ENCODE measurements at places on chromosomes 12 and 14.

DNA sequence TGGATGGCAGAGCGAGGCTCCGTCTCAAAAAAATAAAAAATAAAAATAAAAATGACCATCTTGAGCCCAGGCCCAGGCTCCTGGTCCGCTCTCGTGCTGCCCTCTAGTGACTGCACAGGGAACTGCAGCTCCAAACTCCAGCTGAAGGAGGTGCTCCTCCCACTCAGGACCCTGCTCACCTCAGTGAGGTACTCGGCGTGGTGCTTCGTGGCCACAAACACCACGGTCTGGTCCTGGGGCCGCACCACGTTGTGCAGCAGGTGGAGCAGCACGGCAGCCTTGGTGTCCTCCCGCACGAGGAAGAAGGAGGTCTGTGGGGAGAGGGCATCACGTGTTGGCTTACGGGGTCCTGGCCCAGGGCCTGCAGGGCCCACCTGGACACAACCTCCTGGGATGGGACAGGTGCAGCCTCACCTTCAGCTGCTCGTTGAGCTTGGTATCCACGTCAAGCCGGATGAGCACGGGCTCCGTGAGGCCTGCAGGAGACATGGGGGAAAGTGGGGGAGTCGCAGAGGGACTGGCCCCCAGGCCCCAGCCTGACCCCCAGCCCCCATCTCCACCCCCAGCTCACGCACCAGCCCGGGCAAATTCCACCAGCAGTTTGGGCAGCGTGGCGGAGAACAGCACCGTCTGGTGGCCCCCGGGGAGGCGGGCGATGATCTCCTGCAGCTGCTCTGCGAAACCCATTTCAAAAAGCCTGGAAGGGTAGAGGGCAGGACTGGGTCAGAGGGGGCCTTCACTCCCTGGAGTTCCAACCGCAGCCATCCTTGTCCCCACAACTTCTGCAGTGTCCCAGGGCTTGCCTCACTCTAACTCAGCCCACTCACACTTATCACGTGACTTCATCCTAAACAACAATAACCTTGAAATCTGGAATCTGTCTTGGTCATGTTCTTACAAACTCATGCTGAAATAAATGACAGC lies 10.6 kb downstream of the DDX54 start:
- DNase-seq: peak; percentile 91

GRCh38 chr12:118055865-118056773 lies 4.9 kb downstream of the WSB2 start:
- no peak for DNase-seq

DNA sequence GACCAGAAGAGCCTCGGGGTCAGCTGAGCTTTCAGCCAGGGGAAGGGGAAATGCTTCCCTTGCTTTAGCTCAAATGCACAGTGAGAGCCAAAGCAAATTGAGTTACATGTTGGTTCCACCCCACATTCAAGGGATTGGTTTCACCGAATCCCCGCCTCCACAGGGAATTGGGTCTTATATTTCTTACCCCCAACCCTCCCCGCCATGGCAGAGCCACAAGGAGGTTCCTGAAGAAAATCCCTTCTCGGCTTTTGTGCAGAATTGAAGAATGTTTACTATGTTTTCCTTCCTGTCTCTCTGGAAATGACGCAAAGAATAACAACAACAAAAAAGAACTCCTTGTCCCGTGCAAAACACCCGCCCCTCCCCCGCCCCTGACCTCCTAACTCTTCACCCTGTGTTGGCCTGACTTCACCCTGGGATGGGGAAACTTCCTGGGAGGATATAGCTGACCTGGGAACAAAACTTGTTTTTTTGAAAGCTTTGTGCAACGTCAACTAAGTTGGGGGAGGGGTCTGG lies 21.9 kb upstream of the CIPC start:
- DNase-seq: no peak

DNA sequence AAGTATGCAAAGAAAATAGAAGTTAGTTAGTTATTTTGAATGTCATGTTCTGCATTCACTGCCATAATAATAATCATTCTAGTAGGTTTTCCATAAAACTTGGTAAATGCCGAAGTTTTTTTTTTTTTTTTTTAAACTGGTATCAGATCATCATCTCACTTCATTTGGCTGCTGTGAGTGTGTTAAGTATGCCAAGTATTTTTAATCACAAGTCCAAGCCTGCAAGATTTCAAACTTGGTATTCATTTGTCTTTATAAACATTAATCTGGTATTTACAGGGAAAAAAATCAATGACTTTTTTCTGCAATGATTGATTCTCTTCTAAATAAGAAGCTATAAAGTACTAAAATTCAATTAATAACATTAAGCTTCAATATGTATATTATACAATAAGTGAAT lies 248.9 kb downstream of the CCDC59 start:
- DNase-seq: no peak

GRCh38 chr14:95087619-95088018 lies 69.7 kb downstream of the DICER1 start:
- no peak for DNase-seq

- DNase-seq: no peak
Measured at GRCh38 chr12:65968359-65968758, 144.1 kb downstream of the HMGA2 start.
